Natural killer cell treated with Interleukin-12 subunit alpha and Interleukin-12 subunit beta and Interleukin-15 and Interleukin-18, amount 100 ng/mL, for 72 hours (primary cell): ENCODE measurements at places on chromosomes 11 and 22. TPM values are rescaled to one million over a fixed set of nuclear protein-coding genes. Genes with fewer than 3 reads are reported as not detected.

- H3K27me3 ChIP-seq = peaks cover 19% of the 10 kb centered on the region
- no peak for DNase-seq
- H3K27ac ChIP-seq = no peak overlapping the region
- no peak overlapping the region for H3K4me3 ChIP-seq
- H3K4me1 ChIP-seq = no peaks in the 10 kb centered on the region
Measured at GRCh38 chr11:45470794-45471167, 184.6 kb upstream of the SYT13 start.

DNA sequence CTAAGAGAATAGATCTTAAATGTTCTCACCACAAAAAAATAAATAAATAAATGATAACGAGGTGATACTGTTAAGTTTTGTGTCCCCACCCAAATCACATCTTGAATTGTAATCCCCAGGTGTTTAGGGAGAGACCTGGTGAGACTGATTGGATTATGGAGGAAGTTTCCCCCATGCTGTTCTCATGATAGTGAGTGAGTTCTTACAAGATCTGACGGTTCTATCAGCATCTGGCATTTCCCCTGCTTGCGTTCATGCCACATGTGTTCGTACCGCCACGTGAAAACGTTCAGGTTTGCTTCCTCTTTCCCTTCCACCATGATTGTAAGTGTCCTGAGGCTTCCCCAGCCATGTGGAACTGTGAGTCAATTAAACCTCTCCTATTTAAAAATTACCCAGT is 1514.8 kb upstream of the TENM4 start:
- no peak for DNase-seq
- no peak overlapping the region for H3K27ac ChIP-seq
- H3K4me1 ChIP-seq = no peaks in the 10 kb centered on the region
- H3K36me3 ChIP-seq = peaks cover 12% of the 10 kb centered on the region
- H3K27me3 ChIP-seq = no peaks in the 10 kb centered on the region
- H3K4me3 ChIP-seq = no peak overlapping the region

The OR52E8 gene
- not detected for total RNA-seq

The SYT7 gene
- total RNA-seq = not detected

The GPHA2 gene
- total RNA-seq = not detected
